ENCODE measurements at places on chromosomes 3 and 15.

- peak; percentile 55 for DNase-seq
Measured at GRCh38 chr3:42247576-42248027, 18.4 kb downstream of the CCK start.

DNA sequence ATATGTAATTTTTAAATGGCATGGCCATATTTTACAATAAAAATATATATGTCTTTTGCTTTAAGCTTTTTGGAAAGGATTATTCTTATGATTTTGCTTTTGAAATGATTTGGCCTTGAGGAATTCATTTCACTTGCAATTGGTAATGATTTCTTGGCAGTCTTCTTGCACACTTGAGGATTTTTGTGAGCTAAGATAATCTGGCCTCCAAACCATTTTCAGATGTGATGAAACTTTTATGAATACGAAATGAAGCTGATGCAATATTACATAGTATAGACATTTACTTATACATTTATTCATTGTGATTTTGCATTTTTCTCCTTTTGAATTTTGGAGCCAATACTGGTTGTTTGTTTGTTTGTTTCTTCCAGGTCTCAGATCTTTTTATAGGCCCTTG is 6.4 kb upstream of the SH2D7 start:
- DNase-seq, result no peak

DNA sequence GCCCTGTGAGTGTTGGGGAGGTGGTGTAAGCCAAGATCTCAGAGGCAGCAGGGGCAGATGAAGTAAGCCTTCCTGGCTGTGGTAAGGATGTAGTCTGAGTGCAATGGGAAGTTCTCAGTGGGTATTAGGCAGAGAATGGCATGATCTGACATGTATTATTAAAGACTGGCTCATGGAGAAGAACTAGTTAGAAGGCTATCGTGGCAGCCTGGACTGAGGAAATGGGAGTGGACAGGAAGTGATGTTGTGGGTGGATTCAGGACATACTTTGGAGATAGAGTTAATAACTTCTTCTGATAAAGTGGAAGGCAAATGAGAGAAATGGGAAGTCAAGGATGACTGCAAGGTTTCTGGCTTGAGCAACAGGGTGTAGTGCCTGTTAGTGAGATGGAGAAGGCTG is 250.9 kb upstream of the CFAP20DC start:
- DNase-seq, result no peak

DNA sequence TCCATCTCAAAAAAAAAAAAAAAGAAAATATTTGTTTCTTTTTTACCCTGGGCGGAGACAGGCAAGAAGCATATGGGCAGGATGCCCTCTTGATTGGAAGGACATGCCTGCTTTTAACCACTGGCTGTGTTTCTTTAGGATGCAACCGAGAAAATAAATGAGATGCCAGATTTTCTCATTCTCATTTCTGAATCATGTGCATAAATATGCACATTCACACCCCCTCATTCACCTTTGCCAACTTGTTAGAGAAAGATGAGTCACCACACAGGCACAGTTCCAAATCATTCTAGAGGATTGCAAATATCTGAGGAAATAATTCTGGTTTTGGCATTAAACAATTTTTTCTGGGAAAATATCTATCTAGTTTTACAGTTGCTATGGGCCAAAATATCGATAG is 3.3 kb downstream of the LIPH start:
- peak; percentile 98 for DNase-seq

DNA sequence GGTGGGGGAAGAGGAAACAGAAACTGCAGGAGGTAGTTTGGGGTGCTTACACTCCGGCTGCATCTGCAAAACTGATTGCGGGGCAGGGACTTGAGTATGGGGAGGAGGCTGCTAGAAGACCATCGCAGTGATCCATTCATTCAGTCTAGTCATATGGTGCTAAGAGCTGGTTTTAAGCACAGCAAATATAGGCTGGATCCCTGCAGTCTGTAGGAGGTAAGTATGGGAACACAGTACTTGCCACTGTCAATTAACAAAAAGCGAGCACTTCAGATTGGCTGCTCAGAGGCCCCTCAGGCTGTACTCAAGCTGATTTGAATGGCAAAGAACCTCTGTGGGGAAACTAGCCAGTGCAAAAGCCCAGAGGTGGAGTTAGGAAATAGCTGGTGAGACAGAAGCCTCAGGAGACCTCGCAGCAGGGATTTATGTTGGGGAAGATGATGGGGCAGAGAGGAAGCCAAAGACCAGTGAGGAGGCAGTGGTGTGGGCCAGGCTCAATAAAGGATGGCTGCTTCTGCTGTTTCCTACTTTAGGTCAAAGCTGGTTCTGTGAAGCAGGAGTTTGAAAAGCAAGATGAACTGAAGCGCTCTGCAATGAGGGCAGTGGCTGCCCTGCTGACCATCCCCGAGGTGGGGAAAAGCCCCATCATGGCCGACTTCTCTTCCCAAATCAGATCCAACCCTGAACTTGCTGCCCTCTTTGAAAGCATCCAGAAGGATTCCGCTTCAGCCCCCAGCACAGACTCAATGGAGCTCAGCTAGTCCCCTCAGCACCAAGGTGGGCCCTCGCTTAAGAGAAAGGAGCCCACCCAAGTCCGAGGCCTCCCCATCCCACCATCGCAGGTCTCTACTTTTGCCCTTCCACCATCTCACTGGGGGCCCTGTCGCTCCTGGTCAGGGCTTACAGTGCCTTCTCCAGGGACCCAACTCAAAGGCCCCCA is 7.9 kb downstream of the RPL32 start:
- DNase-seq, result no peak

DNA sequence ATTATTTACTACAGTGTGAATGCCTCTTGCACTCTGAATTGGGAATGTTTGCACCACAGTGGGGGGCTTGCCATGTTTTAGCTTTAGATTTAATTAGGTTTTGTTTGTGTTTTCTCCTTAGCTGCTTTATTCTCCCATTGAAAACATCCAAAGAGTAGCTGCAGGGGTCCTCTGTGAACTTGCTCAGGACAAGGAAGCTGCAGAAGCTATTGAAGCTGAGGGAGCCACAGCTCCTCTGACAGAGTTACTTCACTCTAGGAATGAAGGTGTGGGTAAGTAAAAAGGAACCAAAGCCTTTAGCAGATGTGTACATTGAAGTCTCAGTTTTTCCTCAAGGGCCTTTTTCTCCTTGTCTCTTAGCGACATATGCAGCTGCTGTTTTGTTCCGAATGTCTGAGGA is 36.9 kb downstream of the CTNNB1 start:
- DNase-seq, result no peak

GRCh38 chr15:72809329-72809728 is 25.8 kb upstream of the ADPGK start:
- DNase-seq, result no peak

- peak; percentile 91 for DNase-seq
Measured at GRCh38 chr3:131543714-131544113, 40.9 kb upstream of the MRPL3 start.

DNA sequence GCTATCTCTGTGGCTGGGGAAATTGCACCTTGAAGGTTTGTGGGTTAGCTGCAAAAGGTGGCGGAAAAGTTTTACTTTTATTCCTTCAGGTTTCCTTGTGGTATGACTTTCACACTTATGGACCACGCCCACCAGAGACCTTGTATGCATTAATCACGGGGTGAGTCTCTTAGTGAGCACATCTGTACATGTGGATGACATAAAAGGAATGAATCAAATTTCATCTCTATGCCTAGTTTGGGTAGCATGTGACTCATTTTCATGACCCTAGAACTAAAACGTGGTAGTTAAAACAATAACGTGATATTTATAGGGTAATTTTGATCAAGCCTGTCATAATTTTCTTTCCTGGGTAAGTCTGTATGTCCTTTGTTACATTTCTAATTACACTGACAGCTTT is 141.7 kb downstream of the PDCD6IP start:
- no peak for DNase-seq

DNA sequence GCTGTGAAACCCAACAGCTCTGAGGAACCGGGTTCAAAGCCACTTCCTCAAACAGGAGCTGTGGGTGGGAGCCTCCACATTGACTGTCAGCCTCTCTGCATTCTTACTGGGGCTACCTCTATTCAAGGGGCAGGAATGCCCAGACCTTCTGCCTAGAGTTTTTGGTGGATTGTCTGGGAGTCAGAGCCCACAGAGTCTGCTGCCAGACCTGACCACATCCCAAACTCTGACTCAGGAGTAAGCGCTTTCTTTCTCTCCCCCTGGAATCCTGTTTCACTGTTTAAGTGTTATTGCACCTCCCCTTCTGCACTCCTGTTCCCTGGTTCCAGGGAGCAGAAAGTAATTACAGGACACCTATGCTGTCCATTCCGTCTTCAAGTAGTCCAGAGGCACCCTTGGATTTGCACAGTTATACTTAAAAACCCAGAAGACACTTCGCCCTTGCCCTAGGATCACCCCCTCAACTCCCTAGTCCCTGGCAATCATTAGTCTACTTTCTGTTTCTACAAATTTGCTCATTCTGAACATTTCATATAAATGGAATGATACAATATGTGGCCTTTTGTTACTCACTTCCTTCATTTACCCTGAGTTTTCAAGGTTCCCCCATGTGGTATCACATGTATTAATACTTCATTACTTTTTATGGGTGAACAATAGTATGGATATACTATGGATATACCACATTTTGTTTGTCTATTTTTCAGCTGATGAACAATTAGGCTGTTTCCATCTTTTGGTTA is 37.9 kb upstream of the TJP1 start:
- DNase-seq, result peak; percentile 77

DNA sequence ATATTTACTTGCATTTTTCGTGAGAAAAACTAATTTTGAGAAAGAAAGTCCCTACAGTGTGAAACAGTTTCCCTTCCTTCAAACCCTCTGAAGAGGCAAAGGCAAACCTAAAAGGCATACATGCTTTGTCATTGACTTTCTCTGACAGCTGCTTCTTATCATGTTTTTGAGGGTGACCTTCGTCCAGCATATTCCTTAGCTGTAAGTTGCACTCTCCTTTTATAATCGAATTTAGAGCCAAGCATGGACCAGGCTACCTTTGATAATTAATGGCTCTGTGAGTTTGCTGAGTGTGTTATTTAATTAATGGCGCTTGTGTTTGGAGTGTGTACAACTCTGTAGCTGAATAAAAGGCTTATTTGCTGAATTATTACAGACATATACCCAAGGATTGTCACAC is 684.2 kb upstream of the CFAP20DC start:
- DNase-seq, result no peak

DNA sequence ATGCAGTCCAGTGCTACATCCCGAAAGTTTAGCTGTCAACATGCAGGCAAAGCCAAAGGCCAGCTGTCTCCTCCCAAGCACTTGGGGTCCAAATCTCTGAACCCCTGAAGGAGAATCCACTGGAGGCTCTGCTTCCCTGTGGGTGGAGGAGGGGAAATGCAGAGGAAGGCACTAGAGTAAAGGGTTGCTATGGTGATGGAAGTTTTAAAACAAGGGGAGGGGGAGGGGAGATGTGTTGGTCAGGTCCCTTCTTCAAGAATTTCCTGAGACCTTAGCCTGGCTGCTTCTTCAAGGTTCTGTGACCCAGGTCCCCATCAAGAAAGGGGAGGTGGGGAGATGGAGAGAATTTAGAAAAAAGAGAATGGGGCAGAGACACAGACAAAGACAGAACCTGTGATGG is 2.3 kb downstream of the CAMKV start:
- no peak for DNase-seq

DNA sequence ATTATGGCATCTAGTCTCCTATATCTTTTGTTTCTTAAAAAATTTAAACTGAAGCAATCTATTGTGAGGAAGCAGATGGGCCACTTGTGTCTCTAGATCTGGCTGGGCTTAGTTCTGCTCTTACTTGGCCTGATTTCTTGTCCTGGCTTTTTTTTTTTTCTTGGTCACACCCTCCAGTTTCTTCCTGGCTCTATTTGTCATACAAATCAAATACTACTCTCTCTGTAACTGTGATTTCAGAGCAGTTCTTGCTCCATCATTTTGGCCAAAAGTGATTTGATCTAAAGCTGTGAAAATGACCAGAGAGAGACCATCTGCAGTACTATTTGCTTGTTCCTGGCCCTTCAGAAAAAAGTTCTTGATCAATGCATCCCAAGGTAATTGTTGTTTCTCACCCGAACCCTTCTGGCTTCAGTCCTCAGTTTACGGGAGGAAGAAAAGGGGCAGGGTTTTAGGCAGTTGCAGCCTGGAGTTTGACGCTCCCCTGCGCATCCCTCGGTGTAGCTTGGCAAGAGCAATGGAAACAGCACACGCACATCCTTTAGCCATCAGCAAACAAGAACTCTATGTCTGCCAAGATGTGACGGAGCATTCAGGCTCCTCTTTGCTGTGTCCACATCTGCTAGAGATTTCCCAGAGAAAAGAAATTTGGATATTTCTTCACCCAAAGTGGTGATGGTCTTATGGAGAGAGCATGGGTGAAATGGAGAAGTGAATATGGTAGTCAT is 31.6 kb downstream of the CHST2 start:
- no peak for DNase-seq

GRCh38 chr15:88400591-88401250 is 66.5 kb downstream of the MRPL46 start:
- DNase-seq, result no peak

DNA sequence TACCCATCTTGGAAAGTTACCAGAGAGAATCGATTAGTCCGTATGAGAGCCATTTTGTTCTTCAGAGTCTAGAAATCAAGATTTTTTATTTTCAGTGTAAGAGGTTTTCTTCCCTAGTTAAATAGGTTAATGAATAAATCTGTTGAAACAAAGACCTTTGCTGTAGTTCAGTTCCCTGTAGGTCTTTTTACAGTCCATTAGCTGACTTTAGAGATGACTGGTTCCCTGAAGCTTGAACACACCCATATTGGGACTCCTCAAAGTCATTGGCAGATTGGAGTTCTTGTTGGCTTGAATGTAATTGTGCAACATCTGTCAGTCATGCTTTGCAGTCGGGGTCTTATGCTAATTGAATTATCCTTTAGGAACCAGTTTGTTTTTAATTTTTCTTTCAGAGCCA is 45.3 kb downstream of the SEMA6D start:
- peak; percentile 90 for DNase-seq

DNA sequence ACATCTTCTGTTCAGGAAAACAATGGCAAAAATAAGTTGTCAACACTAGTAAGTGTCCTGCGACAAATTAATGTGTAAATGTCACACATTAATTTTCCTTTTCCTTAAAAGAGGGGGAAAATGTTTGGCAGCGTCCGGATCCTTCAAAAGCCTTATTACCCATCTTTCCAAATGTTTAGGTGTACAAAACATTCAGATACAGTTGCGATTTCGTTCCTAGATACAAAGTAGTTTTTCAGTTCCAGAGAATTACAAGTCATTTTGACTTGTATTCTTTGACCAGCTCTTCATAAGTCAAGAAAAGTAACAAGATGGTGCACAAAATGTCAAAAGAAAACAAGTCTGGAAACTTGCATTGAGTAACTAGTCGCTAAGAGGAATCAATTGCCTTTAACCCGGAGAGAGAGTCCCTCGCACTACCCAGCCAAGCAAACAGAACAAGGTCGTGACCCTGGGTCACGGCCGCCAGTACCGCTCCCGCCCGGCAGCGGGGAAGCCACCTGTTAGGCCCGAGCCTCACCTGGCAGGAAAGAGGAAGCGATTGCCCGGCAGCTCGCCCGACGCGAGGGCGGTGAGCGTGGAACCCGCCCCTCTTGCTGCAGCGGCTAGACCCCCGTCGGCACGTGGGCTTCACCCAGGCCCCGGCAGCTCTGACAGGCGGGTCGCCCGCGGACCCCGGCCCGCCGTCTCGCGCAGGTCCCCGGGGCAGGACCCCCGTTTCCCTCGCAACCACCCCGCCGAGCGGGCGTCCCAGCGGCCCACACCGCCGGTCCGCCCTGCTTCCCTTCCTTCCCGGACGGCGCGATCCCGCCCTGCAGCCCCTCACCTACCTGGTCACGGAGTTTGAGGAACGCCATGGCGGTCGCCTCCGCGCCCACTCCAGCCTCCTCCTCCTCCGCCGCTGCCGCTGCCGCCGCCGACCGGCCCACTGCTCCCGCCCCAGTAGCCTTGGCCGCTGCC is 61.0 kb upstream of the ANKRD28 start:
- DNase-seq, result peak; percentile 30

- DNase-seq, result no peak
Measured at GRCh38 chr3:46948830-46949671, 27.5 kb downstream of the CCDC12 start.
